ENCODE measurements at places on chromosomes 1 and 21.
A peak's percentile ranks its signal among the peaks of the same experiment; 100 is the strongest.

GRCh38 chr1:55039342-55040082 is at the start of gene PCSK9:
TSS of gene PCSK9 (plus strand) at chr1:55039548. CDS start at chr1:55039838, 290 bp downstream.
- DNase-seq, result no peak

- DNase-seq, result no peak
Measured at GRCh38 chr21:46424039-46424591, 34.6 kb upstream of the DIP2A start.

DNA sequence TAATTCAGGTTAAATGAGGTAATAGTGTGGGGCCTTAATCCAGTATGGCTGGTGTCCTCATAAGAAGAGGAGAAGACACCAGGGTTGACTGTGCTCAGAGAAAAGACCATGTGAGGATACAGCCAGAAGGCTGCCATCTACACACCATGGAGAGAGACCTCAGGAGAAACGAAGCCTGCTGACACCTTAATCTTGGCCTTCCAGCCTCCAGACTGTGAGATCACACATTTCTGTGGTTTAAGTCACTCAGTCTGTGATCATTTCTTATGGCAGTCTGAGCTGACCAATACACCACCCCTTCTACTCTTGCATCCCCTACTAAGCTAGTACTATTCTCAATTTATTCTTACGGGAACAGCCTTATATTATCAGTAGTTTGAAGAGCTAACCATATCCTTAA is 310.0 kb downstream of the ZP4 start:
- no peak for DNase-seq

- DNase-seq, result no peak
Measured at GRCh38 chr1:162725301-162725837, 65.1 kb upstream of the HSD17B7 start.

- no peak for DNase-seq
Measured at GRCh38 chr1:172414331-172414730, 6.2 kb upstream of the C1orf105 start.

- DNase-seq, result no peak
Measured at GRCh38 chr1:183589874-183590243, 400 bp downstream of the NCF2 start.

- DNase-seq, result no peak
Measured at GRCh38 chr1:172727956-172728603, 69.2 kb downstream of the FASLG start.

DNA sequence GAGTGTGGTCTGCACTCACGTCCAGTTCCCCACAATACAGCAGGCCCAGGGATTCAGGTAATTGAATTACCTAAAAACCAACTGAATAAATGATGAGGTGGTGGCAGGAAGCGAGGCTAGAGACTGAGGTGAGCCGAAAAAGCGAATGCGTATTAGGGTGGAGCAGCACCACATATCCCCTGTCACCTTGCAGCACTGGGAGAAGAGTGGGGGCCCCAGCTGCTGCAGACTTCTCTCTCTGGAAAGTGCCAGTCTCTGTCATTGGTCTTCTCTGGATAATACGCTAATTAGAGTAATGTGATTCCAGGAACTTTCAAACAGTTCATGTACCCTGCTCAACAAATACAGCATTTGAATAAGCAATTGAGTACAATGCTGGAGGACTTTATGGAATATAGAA is 199.0 kb downstream of the RPS6KC1 start:
- no peak for DNase-seq

- DNase-seq, result no peak
Measured at GRCh38 chr21:21067375-21067774, 69.2 kb downstream of the NCAM2 start.

DNA sequence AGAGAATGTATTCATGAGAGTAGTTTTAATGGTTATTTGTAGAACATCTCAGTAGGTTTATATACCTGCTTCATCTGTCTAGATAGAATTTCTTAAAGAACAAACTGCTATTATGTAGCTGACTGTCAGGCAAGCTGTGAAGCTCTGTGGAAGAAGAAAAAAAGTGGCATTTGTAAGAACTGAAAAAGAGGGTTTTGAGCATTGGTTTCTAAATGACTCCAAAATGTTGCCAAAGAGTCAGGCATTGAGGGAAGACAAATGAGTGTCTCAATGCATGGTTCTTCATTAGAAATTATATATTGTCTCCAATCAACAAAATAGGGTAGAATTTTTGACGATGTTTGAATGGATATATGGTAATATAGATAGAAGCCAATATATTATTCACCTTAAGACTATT is 1276.1 kb downstream of the KCNT2 start:
- no peak for DNase-seq

DNA sequence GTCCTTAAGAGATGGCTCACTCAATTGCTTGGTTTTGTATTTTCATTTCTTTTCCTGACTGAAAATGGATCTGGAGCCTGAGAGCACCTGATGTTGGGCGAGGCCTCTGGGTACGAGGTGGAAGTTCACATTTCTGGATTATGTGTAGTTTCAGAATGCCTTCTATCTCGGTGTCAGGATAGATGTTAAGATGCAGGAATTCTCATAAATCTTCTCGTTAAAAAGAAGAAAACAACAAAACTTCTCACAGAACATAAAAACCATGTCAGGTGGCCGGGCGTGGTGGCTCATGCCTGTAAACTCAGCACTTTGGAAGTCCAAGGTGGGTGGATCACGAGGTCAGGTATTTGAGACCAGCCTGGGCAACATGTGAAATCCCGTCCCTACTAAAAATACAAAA is 101.8 kb downstream of the RHOU start:
- DNase-seq, result no peak

- no peak for DNase-seq
Measured at GRCh38 chr1:55639051-55639450, 423.9 kb upstream of the USP24 start.

- no peak for DNase-seq
Measured at GRCh38 chr1:9872430-9873165, 37.5 kb downstream of the CTNNBIP1 start.

GRCh38 chr21:34091032-34091431 is 17.7 kb downstream of the MRPS6 start:
- DNase-seq, result no peak

GRCh38 chr1:11869650-11870207 is 11.0 kb upstream of the NPPB start:
- no peak for DNase-seq

DNA sequence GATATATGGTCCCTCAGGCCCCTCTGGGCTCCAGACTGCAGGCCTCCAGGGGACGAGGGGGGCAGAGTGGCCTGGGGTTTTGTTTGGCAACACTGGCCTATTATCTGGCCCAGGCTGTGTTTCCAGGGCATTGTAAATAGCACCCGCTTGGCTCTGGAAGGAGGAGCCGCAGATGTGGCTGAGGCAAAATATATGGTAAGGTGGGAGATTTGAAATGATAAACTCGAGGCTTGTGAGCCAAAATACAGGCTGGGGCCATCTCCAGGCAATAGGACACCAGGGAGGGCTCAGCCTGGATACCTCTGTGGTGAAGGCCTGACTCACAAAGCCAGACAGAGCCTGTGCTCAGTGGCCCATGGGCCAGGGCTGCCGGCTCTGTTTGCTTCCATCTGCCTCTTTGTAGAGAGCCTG is 14.0 kb downstream of the NAV1 start:
- DNase-seq, result no peak

- no peak for DNase-seq
Measured at GRCh38 chr1:101207891-101208290, 28.9 kb upstream of the S1PR1 start.

- DNase-seq, result peak; percentile 61
Measured at GRCh38 chr1:15848929-15849774, 1.6 kb downstream of the SPEN start.

DNA sequence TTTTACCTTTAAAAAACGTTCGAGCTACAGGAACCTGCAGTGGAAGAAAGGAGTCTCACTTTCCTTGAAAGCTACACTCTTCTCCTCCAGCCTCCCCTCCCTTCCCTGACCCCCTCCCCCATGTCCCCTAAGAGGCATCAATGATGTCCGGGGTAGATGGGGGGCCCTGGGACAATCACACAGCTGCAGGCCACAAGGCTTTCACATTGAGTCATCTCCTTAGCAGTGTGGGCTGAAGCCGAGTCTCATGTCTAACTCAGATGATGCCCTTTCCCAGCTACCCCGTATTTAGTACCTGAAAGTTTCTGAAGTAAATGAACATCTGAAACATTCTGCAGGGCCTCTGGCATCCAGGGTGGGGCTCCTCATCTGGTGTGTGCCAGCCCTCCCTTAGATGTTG is 6.3 kb upstream of the GPR25 start:
- DNase-seq, result peak; percentile 72
